Ascending aorta (tissue), 2 donors: ENCODE measurements at places on chromosomes 3 and 15. TPM values are rescaled to one million over a fixed set of nuclear protein-coding genes. Genes with fewer than 3 reads are reported as not detected.

DNA sequence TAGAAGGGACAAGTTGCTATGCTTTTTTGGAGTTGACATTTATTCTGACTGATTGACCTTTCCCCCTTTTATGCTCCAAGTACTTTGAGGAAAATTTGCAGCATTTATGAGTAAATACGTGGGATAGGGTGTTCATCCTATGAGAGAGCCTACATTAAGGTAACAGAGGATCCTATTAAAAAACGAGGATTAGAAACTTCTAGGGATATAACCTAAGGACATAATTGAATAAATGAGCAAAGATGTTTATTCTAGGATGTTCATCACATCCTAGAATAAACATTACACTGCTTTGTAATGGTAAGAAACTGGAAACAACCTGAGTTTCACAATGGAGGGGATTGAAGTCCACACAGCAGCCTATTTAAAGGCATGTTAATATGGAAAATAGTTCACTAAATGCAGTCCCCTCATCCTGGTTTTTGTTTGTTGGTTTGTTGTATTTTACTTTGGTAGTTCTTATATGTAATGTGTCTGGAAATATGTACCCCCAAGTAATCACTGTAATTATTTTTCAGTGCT is 23.9 kb upstream of the CLEC3B start:
- peaks cover 79% of the 10 kb centered on the region for H3K36me3 ChIP-seq
- no peak overlapping the region for H3K27ac ChIP-seq
- DNase-seq = no peak

GRCh38 chr15:78991476-78991875 is 46.6 kb upstream of the CTSH start:
- H3K4me3 ChIP-seq = no peak overlapping the region
- no peak overlapping the region for H3K27ac ChIP-seq
- H3K36me3 ChIP-seq = no peaks in the 10 kb centered on the region
- no peaks in the 10 kb centered on the region for H3K27me3 ChIP-seq
- DNase-seq = no peak

DNA sequence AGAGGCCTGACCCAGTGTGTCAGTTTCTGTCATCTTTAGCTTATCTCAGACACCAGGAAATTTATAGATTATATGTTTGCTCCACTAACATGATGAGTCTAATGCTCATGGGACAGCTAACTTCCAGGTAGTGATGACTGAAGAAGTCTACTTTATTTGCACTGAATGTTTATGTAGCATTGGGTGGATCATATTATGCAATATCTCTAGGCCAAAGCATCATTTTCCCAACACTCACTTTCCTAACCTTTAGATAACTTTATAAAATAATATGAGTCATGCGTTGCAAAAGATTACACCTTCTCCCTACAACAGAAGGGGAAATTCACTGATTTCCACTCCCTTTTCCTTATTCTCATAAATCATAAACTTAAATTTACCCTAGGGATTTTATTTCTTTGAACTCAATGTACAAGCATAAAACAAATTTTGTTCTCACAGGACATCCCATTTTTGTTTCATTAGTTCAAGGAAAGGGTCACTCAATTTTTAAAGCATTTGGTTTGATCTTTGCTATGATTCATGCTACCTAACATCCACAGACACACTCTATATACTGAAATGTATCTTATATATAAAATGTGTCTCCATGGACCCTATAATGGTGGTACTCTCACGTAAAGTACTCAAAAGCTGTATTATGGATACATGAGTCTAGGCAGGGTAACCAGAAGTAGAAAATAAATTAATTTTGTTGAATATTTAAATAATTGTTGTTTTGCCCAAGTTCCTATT is 225.2 kb downstream of the WDR72 start:
- H3K36me3 ChIP-seq = no peaks in the 10 kb centered on the region
- no peak overlapping the region for H3K27ac ChIP-seq
- no peaks in the 10 kb centered on the region for H3K4me1 ChIP-seq
- no peak overlapping the region for H3K4me3 ChIP-seq

- no peak overlapping the region for H3K4me3 ChIP-seq
- H3K36me3 ChIP-seq = peaks cover 66% of the 10 kb centered on the region
- H3K27me3 ChIP-seq = no peaks in the 10 kb centered on the region
- no peak overlapping the region for H3K27ac ChIP-seq
- H3K4me1 ChIP-seq = peaks cover 10% of the 10 kb centered on the region
- DNase-seq = no peak
These were observed 39.2 kb downstream of the SEMA3G start for GRCh38 chr3:52405601-52406110.

GRCh38 chr15:58761010-58761388 is 10.1 kb upstream of the MINDY2 start:
- H3K27ac ChIP-seq = no peak overlapping the region
- H3K36me3 ChIP-seq = no peaks in the 10 kb centered on the region
- no peaks in the 10 kb centered on the region for H3K27me3 ChIP-seq
- no peak overlapping the region for H3K4me3 ChIP-seq

GRCh38 chr3:42649783-42650182 is 3.7 kb upstream of the ZBTB47 start:
- H3K27me3 ChIP-seq = no peaks in the 10 kb centered on the region
- no peak for DNase-seq
- peaks cover 28% of the 10 kb centered on the region for H3K36me3 ChIP-seq
- H3K4me3 ChIP-seq = no peak overlapping the region

- no peak overlapping the region for H3K27ac ChIP-seq
- H3K36me3 ChIP-seq = no peaks in the 10 kb centered on the region
- H3K27me3 ChIP-seq = no peaks in the 10 kb centered on the region
- no peak for DNase-seq
These were observed 43.3 kb upstream of the CMC1 start for GRCh38 chr3:28198161-28198560.

DNA sequence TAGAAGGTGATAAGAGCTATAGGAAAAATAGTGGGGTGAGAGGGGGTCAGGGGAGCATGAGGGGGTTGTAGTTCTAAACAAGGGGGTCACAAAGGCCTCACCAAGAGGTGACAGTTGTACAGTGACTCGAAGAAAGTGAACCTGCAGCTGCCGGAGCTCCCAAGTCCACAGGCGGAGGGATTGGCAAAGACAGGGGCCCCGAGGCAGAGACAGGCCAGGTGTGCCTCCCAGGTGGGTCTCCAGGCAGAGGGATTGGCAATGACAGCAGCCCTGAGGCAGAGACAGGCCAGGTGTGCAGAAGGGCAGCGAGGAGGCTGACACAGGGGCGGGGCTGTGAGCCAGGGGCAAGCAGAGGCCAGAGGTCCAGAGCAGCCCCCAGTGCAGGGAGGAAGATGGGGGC is 63.7 kb downstream of the DNAJB8 start:
- H3K4me3 ChIP-seq = no peak overlapping the region
- H3K27me3 ChIP-seq = no peaks in the 10 kb centered on the region
- no peak for DNase-seq
- H3K4me1 ChIP-seq = no peaks in the 10 kb centered on the region

- no peaks in the 10 kb centered on the region for H3K4me1 ChIP-seq
- no peak overlapping the region for H3K4me3 ChIP-seq
These were observed 63.2 kb upstream of the MNS1 start for GRCh38 chr15:56528136-56528535.

DNA sequence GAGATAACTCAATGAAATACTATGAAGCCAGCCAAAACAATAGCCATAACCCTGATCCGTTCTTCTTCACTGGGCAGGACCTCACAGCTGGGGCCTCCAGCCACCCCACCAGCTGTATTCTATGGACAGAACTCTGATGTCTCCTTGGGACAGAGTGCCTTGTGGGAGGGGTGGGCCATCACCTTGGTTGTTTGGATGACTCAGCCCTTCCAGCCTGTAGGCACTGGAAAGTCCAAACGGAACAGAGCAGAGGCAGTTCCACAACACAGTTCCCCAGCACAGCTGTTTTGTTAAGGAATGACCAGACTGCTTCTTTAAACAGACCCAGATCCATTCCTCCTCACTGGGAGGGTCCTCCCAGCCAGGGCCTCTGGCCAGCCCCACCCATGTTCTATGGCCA is 31.9 kb upstream of the ZBED2 start:
- no peak for DNase-seq
- H3K36me3 ChIP-seq = no peaks in the 10 kb centered on the region
- H3K4me1 ChIP-seq = no peaks in the 10 kb centered on the region
- no peak overlapping the region for H3K4me3 ChIP-seq

GRCh38 chr3:192299921-192300320 is 427.4 kb downstream of the FGF12 start:
- no peaks in the 10 kb centered on the region for H3K4me1 ChIP-seq
- H3K27me3 ChIP-seq = no peaks in the 10 kb centered on the region
- H3K4me3 ChIP-seq = no peak overlapping the region
- DNase-seq = no peak

- H3K27ac ChIP-seq = no peak overlapping the region
- H3K4me3 ChIP-seq = no peak overlapping the region
- DNase-seq = no peak
- H3K27me3 ChIP-seq = no peaks in the 10 kb centered on the region
- no peaks in the 10 kb centered on the region for H3K4me1 ChIP-seq
- no peaks in the 10 kb centered on the region for H3K36me3 ChIP-seq
These were observed 7.4 kb upstream of the CAPN7 start for GRCh38 chr3:15198686-15199085.

The RNU5B-1 gene
- total RNA-seq = not detected

The DNAH12 gene
- not detected for total RNA-seq

The SPINK8 gene
- total RNA-seq = not detected

The EFHB gene
- not detected for total RNA-seq

The MME gene
- 1.5 TPM for total RNA-seq

The XCR1 gene
- not detected for total RNA-seq

The MED12L gene
- total RNA-seq = 0.43 TPM

The CEP19 gene
- total RNA-seq = 2.6 TPM

The ZNF710 gene
- total RNA-seq = 3.5 TPM

The HIGD2B gene
- total RNA-seq = not detected
